ENCODE measurements at places on chromosomes 2 and 18.

DNA sequence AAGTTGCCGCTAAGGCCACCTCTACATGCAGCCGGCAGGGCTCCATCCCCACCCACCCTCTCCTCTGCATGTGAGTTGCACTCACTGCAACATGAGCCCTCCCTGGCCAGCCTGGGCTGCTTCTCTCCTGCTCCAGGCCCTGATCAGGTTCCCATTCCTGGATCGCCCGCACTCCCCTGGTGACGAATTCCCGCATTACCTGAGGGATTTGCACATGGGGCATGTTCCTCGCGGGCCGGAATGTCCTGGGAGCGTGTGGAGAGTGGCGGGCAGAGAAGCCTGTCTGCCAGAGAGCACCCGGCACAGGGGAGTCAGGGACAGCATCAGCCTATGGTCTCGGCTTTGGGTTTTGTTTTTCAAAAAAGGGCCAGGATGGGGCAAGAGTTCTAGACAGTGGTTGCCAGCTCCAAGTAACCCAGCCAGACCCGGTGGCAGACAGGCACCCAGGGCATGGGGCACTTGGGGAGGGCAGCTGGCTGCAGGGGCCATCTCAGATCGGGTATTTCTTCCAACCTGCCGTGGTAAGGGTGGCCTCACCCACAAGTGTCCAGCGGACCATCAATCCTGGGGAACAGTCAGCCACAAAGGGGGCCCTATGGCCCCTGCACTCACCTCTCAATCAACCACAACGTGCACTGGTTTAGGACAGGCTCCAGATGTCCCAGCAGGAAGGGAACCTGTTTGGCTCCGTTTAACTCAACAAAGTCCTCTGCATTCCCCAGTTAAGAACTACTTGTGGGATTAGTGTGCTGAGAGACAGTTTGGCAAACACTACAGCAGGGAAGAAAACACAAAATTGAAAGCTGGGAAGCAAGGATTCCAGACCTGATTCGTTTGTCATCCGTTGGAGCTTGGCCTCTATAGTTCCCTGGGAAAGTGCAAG is 187.7 kb downstream of the SMAD7 start:
- DNase-seq: no peak

- DNase-seq: peak; percentile 95
Measured at GRCh38 chr2:65320042-65320725, 92.6 kb downstream of the ACTR2 start.

DNA sequence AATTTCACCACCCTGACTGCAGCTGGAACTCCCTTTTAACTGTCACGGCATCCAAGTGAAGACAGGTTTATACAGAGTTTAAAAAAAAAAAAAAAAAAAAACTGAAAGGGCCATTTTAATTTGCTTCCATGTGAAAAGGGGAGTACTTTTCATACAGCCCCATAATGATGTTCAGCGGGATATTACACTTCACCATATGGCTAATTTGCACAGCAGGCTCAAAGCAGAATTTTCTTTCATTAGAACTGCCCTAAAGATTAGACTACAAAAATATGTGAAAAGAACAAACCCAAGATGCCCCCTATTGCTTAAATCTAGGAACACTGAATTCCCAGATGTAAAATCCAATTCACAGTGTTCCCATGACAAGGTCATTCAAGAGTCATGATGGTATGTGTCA is 301.8 kb downstream of the EXOC6B start:
- no peak for DNase-seq

- DNase-seq: no peak
Measured at GRCh38 chr18:670522-670921, 13.1 kb downstream of the TYMS start.

GRCh38 chr18:46719388-46719787 is 37.5 kb downstream of the ST8SIA5 start:
- no peak for DNase-seq

GRCh38 chr2:168781191-168781817 is 21.1 kb upstream of the NOSTRIN start:
- no peak for DNase-seq

DNA sequence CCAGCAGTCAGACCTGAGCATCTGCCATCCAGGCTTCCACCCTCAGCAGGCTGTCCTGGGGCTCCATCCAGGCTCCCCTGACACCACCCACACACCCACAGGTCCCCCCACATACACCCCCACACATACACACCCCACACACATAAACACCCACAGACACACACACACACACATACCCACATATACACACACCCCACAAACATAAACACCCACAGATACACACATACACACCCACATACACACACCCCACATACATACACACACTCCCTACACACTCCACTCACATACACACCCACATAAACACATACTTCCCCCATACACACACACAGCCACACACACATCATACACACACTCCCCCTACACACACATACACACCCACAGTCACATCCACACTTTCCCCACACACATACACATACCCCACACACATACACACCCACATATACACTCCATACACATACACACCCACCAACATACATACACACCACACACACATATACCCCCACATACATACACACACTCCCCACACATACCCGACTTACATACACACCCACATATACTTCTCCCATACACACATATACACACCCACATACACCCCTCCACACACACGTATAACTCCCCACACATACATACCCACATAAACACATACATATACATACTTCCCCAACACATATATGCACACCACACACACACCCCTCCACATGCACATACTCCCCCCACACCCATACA is 183.3 kb upstream of the ETAA1 start:
- no peak for DNase-seq

DNA sequence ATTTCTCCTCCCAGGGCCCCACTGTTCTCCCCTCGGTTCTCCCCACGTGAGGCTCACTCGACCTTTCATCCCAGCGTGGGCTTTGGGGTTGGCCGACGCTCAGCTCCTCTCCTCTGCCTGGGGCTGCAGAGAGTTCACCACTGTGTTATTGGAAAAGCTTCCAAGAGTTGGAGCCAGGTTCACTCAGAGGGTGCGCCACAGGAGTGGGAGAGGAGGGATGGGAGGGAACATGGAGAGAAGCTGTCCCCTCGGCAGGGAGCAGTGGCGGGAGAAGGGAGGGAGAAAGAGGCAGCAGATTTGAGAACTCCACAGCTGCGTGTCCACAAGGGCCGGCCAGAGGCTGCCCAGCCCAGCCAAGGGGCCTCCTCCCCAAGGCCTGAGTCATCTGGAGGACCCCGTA is 197.1 kb upstream of the SMAD2 start:
- no peak for DNase-seq

DNA sequence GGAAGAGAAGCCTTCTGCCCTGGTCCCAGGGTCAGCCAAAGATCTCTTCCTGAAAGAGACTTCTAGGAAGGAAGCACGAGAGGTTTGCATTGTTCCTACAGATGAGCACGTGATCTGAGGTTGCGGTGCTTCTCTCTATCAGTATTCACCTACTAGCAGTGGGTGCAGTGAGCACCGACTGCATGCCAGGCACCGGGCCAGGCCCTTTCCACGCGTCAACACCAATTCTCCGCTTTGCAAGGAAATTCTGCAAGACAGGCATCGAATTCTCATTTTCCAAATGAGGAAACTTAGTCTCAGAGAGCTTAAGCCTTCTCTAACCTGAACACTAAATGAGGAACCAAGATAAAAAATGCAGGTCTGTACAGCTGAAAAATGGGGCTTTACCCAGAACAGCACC is 151.5 kb upstream of the MYCN start:
- no peak for DNase-seq

DNA sequence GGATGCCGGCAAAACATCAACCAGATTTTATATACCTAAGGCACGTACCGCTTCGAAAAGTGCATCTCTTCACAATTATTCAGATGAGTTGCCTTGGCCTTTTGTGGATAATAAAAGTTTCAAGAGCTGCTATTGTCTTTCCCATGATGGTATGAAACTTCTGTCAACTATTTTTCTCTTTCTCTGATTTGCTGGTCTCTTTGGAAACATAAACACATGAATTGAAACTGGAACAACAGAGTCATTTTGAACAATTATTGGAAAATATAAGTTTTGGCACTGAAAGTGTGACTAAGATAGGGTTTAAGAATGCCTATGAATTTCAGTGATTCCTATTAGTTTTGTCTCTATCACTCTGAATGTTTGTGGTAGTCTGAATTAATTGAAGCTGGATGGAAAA is 109.9 kb downstream of the DPP4 start:
- no peak for DNase-seq

- DNase-seq: no peak
Measured at GRCh38 chr2:44237221-44237620, 38.1 kb upstream of the SLC3A1 start.

GRCh38 chr18:49698525-49699025 is 114.8 kb downstream of the ACAA2 start:
- DNase-seq: no peak

- peak; percentile 45 for DNase-seq
Measured at GRCh38 chr2:241268716-241269445, 46.6 kb downstream of the HDLBP start.

- no peak for DNase-seq
Measured at GRCh38 chr2:68412127-68412819, 47.2 kb downstream of the PLEK start.

DNA sequence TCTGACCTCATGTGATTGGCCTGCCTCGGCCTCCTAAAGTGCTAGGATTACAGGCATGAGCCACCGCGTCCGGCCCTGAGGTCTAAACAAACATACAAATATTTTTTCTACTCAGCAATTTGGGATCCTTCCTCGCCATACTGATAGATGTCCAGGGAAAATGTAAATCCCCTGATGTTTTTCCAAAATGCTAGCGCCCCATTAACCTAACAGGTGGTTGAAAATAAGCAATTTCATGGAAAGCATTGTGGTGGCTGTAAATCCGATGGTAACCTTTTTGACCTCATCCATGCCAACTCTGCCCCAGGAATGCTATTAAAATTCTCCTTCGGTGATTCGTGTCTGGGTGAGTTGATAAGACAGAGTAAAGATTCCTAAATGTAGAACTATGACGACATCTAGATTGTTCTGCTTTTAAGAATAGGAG is 19.3 kb downstream of the GEMIN6 start:
- no peak for DNase-seq

- DNase-seq: no peak
Measured at GRCh38 chr18:47964053-47964452, 33.6 kb upstream of the SMAD2 start.

DNA sequence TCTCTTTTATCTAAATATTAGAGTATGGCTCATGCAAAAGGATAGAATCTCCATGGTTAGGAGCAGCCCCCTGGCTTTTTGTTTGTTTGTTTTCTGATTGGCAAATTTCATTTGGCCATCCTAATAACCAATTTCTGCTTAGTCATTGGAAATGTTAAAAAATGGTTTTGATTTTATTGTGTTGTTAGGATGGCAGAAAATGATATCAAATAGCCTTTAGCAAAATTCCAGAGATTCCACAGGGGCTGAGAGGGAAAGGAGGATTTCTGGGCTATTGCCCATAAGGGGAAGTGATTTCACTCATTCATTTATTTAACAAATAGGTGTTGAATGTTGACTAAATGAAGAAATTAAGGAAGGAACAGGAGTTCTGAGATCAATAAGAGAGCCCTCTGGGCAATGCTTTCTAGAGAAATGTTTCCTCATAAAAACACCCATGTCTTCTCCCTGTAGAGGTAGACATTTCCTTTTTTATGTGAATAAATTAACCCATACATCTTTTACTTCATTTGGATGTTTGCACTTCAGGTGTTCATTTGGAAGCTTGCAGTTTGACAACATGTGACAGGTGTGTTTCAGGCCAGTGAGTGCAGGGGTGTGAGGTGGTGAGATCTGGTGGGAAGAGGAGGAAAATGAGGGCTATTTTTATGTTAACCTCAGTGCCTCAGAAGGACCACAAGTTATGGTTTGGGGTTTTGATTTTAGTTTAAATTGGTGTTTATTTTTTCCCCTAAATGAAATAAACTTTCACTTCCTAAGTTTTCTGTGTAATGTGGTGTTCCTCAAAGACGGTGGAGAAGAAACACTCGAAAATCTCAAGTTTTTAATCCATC is 61.7 kb upstream of the EPC2 start:
- peak; percentile 13 for DNase-seq

- peak; percentile 58 for DNase-seq
Measured at GRCh38 chr2:199973703-199974102, 18.3 kb downstream of the MAIP1 start.

DNA sequence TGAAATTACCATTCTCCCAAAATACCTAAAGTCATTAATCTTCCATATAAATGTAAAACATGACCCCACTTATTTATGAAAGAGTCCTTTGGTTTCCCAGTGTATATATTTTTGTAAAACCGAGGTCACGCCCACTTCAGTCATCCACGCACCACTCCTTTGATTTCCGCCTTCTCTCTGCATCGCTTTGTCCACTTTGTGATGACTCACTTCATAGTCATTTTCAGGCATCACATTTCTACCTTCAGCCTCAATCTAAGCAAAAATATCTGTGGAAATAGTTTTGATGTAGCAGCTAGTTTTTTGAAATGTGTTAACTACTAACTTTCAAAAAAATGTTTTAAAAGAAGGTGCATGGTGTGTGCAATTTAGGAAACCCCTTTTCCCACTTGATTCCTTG is 793.5 kb upstream of the SOX11 start:
- no peak for DNase-seq

DNA sequence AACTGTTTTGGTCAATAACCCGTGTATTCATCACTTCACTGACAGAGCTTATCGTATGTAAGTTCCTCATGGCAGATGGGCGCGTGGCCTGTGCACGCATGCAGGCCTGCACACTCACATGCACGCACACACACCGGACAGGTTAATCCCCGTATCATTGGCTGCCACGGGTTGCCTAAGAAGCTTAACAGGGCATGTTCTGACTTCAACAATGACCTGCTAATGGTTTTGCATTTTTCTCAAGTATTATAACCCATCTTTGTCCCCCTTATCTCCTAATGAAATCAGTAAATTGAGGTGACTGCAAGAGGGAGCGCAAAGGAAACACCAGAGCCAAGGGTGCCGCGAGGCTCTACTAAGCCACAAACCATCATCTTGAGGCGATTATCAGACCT is 399.0 kb upstream of the ID2 start:
- DNase-seq: no peak

DNA sequence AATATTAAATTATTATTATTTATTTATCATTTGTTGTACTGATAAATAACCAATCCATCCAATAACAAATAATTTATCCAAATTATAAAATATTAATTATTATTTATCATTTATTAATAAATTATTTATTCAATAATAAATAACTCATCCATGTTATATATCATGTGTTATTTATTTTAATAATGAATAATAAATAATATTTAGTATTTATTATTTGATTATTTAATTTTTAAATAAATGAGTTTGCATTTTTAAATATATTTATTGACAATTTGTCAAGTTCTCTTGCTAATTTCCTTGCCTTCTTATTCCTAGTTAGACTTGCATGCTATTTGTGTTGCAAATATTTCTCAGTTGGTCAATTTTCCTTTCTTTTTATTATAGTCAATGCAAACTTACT is 995.4 kb downstream of the TSN start:
- no peak for DNase-seq

- DNase-seq: no peak
Measured at GRCh38 chr18:79625195-79625923, 54.2 kb upstream of the CTDP1 start.

Data from fibroblast of skin of right quadriceps (primary cell).